ENCODE measurements at places on chromosomes 16 and 17.

DNA sequence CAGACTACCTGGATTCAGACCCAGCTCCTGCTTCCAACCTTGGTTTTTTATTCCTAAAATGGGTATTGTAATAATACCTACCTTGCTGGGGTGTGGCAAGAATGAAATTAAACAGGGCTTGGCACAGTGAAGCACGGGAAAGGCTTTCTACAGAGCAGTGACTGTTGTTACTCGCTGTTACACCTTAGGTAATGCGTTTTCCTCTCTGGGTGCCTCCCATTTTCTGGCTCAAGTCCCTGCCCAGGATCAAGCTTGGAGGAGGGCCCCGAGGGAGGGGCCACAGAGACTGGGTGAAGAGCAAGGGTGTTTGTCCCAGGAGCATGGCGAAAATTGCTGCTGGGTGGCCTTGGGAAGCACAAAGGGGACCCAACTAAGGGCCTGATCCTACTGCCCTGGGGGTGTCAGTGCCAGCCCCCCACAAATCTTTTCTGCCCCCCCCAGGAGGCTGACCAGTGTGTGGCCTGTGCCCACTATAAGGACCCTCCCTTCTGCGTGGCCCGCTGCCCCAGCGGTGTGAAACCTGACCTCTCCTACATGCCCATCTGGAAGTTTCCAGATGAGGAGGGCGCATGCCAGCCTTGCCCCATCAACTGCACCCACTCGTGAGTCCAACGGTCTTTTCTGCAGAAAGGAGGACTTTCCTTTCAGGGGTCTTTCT is 13.3 kb downstream of the MIEN1 start:
- no peak for DNase-seq

DNA sequence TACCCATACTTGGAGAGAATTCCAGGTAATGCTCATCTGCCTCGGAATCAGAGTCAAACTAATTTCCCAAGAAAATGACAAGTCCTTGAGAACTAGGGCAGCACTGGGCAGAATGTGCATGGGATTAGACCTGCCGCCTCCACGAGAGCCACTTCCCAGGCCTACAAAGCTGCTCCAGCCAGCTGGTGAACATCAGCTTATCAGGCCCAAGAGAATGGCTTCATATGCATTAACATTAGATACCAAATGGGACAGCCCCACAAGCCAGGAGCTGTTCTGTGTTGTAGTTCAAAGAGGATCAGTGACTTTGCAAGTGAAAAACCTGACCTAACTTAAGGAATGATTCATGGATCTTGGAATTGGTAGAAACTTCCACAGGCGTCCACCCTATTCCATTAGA is 203.3 kb downstream of the CYLD start:
- no peak for DNase-seq

- DNase-seq: no peak
Observed at GRCh38 chr16:50547340-50548124, 664 bp upstream of the NKD1 start.

DNA sequence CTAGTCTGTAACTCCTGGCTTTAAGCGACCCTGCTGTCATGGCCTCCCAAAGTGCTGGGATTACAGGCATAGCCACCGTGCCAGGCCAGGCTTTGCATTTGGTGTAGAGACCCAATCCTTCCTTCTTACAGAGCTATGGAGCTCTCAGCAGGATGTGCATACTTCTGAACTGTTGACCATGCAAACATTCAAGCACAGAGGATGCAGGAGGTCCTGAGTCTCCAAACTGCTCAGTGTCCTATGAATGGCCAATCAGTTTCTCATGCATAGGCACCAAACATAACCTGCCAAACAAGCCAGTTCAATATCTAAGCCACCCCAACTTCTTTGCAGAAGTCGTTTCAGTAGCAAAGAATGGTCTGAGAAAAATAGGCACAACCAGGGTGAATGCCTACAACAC is 40.0 kb upstream of the NF1 start:
- no peak for DNase-seq
